ENCODE measurements at places on chromosomes 4 and X. TPM values are rescaled to one million over a fixed set of nuclear protein-coding genes. Genes with fewer than 3 reads are reported as not detected.

Gene AADAT
- not detected for polyA plus RNA-seq

Gene C4orf50
- polyA plus RNA-seq = not detected

Gene PLK4
- polyA plus RNA-seq = not detected

Gene ABLIM2
- polyA plus RNA-seq = 0.57 TPM

Gene CXCL1
- not detected for polyA plus RNA-seq

DNA sequence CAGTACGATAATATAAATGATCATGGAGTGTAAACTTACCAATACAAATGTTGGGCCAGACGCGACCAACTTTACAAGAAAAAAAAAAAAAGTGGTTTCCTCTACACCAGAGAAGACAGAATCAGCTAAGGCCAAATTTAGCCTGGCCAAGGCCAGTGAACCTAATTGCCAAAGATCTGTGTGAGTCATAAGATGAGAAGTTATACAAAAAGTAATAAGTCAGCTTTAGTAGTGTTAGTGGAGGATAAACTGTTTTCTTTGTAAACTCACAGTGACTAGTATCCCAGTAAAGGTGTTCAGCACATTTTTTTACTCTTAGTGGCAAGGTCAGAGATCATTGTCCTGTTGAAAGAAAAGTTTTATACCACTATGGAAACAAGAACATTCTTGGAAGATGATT, 531.4 kb upstream of the TECRL start:
- no peaks in the 10 kb centered on the region for H3K27me3 ChIP-seq
- no peak overlapping the region for H3K4me3 ChIP-seq
- H3K36me3 ChIP-seq = no peaks in the 10 kb centered on the region
- H3K4me1 ChIP-seq = no peaks in the 10 kb centered on the region

DNA sequence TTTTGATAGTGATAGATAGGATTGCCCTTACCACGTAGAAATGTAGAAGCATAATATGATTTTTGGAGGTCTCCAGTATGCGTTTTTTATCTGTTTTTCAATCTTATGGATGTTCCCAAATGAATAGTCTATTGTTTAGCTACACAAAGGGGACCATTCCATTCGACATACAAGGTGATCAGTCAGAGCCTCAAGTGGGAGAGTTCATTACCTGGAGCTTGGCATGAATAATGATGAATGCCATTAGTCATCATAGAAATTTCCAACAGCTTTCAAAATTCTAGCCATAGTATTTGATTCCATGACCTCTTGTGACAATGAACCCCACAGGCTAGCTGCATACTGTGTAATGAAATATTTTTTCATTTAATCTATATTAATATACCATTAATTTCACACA, 123.6 kb downstream of the PDHA2 start:
- no peak overlapping the region for H3K4me3 ChIP-seq
- no peak for DNase-seq
- no peaks in the 10 kb centered on the region for H3K4me1 ChIP-seq
- no peaks in the 10 kb centered on the region for H3K36me3 ChIP-seq
- H3K27ac ChIP-seq = no peak overlapping the region

- H3K4me3 ChIP-seq = no peak overlapping the region
- no peak overlapping the region for H3K27ac ChIP-seq
- no peak for DNase-seq
Observed at GRCh38 chr4:119623025-119623424, 5.6 kb downstream of the PDE5A start.

DNA sequence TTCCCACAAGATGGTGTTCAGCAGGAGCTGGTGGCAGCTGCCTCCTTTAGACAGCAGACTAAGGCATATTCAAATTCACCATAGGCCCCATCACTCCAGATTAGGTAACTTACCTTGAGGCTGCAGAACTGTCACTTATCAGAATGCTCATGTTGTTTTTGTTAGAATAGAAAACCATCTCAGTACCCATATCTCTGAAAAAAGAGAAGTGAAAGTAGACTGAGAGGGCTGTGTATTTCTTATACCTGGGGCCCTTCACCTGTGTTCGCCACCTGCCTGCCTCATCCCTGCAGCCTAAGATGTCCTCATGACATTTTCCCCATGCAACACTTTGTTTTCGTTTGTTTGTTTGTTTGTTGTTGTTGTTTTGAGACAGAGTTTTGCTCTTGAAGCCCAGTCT, 32.9 kb upstream of the SPRY1 start:
- no peak overlapping the region for H3K27ac ChIP-seq
- no peaks in the 10 kb centered on the region for H3K36me3 ChIP-seq
- peaks cover 17% of the 10 kb centered on the region for H3K4me1 ChIP-seq
- no peaks in the 10 kb centered on the region for H3K27me3 ChIP-seq

GRCh38 chrX:112545051-112545450, 134.7 kb downstream of the LHFPL1 start:
- H3K36me3 ChIP-seq = no peaks in the 10 kb centered on the region
- no peaks in the 10 kb centered on the region for H3K4me1 ChIP-seq
- no peak overlapping the region for H3K4me3 ChIP-seq
- no peaks in the 10 kb centered on the region for H3K27me3 ChIP-seq
- no peak for DNase-seq
- no peak overlapping the region for H3K27ac ChIP-seq

DNA sequence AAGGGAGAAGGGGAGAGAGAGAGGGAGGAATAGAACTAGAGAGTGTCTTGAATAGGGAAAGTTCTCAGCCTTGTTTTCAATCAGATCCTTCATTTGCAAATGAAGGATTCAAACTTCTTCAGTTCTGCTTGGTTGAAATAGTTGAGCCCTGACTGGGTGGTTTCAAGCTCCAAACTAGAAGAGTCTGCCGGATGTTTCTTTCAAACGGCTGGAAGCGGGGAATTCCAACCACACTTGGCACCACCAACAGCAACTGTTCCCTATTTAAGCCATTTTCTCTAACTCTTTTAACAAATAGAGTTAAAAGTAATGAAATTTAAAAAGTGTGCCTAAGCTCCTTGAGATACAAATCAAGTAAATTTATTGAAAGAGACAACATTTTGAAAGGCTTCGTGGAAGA, 67.5 kb upstream of the DDX60 start:
- H3K4me1 ChIP-seq = peaks cover 10% of the 10 kb centered on the region
- peaks cover 47% of the 10 kb centered on the region for H3K36me3 ChIP-seq

- no peaks in the 10 kb centered on the region for H3K4me1 ChIP-seq
- no peak overlapping the region for H3K4me3 ChIP-seq
- H3K27me3 ChIP-seq = no peaks in the 10 kb centered on the region
- H3K36me3 ChIP-seq = no peaks in the 10 kb centered on the region
- no peak for DNase-seq
- H3K27ac ChIP-seq = no peak overlapping the region
Observed at GRCh38 chr4:120348521-120348920, 281.9 kb upstream of the MAD2L1 start.

DNA sequence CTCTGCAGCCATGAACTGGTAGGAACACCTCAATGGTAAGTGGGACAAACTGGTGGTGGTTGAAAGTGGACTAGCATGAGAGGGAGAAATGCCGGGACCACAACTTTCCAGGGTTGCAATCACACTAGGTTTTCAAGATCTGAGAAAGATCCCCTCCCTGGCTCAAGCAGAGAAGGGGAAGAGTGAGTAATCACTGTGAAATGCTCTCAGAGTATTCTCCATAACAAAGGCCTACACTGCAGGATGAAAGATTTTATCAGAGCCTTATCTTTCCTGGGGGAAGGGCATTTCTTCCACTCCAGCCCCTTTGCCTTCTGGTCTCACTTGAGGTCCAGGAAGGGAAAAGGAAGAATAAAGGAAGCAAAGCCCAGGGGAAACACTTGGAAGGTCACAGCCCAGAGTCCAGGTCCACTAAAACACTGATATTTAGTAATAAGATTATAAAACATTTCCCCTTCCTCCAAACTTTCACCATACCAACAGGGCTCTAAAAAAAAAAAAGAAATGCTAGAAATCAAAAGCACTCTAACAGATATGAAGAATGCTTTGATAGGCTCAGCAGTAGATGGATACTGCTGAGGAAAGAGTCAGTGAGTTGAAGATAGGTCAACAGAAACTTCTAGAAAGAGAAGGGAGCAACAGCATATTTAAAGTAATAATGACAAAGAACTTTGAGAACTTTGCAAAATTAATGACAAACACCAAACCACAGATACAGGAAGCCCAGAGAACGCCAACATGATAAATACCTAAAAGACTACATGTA, 95.9 kb downstream of the WDFY3 start:
- no peaks in the 10 kb centered on the region for H3K27me3 ChIP-seq
- no peak overlapping the region for H3K27ac ChIP-seq
- DNase-seq = no peak
- H3K4me3 ChIP-seq = no peak overlapping the region
- no peaks in the 10 kb centered on the region for H3K36me3 ChIP-seq

- DNase-seq = no peak
- peaks cover 35% of the 10 kb centered on the region for H3K27me3 ChIP-seq
- no peaks in the 10 kb centered on the region for H3K36me3 ChIP-seq
- no peak overlapping the region for H3K4me3 ChIP-seq
- no peak overlapping the region for H3K27ac ChIP-seq
Observed at GRCh38 chr4:138199568-138200235, 42.4 kb downstream of the SLC7A11 start.

DNA sequence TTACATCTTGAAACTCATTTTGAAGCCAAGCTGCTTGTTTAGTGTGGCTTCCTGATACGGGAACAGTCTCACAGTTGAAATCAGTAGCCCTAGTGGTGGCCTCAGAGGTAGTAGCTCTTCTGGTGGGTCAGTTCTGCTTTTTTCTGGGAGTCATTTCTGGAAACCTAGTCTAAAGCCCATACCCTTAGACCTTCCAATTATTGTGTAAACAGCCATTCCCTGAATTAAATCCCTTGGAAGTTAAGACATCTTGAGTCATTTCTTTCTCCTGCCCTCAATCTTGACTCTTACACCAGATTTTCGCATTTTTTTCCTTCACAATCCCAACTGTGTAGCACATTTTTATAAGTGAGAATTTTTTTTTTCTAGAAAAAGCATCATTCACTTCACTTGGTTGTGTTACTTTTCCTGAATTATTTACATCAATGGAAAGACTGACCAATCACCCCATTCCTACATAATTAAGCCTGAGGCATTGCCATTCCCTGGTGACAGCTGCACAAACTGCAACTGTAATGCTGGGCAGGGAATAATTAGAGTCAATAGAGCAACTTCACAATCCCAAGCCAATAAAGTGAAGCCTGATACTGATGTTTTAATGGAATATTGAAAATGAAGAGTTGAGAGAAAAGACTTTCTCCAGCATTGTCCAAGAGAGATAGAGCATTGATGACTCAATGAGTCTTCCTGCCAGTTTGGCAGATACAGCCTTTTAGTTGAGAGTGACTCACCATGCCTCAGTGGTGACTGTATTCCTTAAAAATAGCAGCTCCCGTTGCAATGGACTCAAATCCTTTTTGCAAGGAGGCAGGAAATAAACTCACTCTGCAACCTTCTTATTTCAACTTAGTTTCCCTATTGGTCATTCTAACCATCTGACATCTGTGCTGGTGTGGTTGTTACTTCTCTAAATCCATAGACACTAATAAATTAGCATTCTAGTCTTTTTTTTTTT, 13.0 kb upstream of the SEPSECS start:
- H3K4me3 ChIP-seq = no peak overlapping the region
- DNase-seq = no peak
- peaks cover 8% of the 10 kb centered on the region for H3K36me3 ChIP-seq
- peak overlapping the region; percentile 58 for H3K27ac ChIP-seq
- peaks cover 11% of the 10 kb centered on the region for H3K4me1 ChIP-seq

GRCh38 chrX:10842646-10843045, 222.3 kb upstream of the MID1 start:
- H3K27me3 ChIP-seq = no peaks in the 10 kb centered on the region
- DNase-seq = no peak
- H3K4me1 ChIP-seq = no peaks in the 10 kb centered on the region
- H3K4me3 ChIP-seq = no peak overlapping the region

DNA sequence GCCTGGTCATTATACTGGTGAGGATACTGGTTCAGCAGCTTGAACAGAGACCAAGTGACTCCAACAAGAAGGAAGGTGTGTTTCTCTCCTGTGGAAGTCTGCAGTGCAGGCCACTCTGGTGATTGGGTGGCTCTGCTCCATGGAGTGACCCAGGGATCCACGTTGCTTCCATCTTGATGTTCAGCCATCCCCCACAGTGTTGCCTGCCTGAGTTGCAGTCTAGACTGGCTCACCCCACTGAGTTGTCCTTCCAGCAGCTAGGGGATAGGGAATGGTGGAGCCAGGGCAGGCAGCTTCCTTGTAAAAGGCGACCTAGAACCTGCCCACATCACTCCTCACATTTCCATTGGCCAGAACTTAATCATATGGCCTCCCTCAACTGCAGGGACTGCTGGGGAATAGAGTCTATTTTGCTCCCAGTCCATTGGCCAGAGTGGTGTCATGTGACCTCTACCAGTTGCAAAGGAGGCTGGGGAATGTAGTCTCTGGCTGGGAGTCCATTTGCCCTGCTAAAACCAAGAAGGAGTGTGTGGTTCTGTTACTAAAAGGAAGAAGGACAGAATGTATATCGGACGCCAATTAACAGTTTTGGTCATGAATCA, 8.0 kb downstream of the MAN2B2 start:
- no peaks in the 10 kb centered on the region for H3K27me3 ChIP-seq
- peaks cover 30% of the 10 kb centered on the region for H3K36me3 ChIP-seq
- no peak overlapping the region for H3K4me3 ChIP-seq

GRCh38 chrX:6041630-6042029, 187.0 kb downstream of the NLGN4X start:
- no peak overlapping the region for H3K4me3 ChIP-seq
- H3K27me3 ChIP-seq = no peaks in the 10 kb centered on the region
- no peaks in the 10 kb centered on the region for H3K4me1 ChIP-seq
- H3K27ac ChIP-seq = no peak overlapping the region

Data from naive B cell (primary cell).